ENCODE measurements at places on chromosomes 2 and 18.
A peak's percentile ranks its signal among the peaks of the same experiment; 100 is the strongest.

DNA sequence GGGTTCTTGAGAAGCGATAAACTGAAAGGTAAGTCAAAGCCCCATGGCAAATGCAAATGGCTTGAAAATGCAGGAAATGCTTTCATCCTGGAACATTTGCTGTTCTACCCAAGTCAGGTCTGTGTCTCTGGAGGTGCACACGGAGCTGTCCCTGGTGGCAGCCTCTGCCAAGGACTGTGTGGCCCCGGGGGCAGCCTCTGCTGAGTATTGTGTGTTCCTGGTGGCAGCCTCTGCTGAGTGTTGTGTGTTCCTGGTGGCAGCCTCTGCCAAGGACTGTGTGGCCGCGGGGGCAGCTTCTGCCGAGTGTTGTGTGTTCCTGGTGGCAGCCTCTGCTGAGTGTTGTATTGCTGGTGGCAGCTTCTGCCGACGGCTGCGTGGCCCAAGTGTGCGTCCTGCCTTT, 135.6 kb upstream of the ALKAL2 start:
- DNase-seq = no peak

GRCh38 chr2:120418174-120418787, 72.3 kb downstream of the INHBB start:
- DNase-seq = no peak

GRCh38 chr2:46821600-46821999, 94.0 kb downstream of the MCFD2 start:
- no peak for DNase-seq

- no peak for DNase-seq
Observed at GRCh38 chr18:13448335-13448795, 229.8 kb downstream of the LDLRAD4 start.

DNA sequence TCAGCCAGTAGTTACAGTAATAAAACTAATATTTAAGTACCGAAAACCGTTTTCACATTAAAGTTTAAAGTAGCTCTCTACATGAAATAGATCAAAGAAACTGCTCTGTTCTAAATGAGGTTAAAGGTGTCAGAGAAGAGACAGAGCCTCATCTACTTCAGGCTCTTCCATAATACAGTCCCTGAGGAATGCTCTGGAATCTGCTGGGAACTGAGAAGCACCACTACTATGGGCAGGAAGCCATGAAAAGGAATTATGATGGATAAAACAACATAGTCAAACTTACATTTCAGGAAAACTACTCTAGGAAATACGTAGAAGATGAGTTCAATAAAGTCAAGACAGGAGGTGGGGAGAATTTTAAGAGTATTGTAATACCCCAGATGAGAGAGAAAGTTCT, 60.0 kb downstream of the ROCK1 start:
- no peak for DNase-seq

DNA sequence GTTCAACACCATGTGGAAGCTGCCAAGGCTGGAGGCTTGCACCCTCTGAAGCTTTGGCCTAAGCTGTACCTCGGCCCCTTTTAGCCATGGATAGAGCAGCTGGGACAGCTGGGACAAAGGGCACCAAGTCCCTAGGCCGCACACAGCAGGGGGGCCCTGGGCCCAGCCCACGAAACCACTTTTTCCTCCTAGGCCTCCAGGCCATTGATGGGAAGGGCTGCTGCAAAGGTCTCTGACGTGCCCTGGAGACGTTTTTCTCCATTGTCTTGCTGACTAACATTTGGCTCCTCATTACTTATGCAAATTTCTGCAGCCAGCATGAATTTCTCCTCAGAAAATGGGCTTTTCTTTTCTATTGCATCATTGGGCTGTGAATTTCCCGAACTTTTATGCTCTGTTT, 13.7 kb downstream of the RAPGEF4 start:
- DNase-seq = no peak

DNA sequence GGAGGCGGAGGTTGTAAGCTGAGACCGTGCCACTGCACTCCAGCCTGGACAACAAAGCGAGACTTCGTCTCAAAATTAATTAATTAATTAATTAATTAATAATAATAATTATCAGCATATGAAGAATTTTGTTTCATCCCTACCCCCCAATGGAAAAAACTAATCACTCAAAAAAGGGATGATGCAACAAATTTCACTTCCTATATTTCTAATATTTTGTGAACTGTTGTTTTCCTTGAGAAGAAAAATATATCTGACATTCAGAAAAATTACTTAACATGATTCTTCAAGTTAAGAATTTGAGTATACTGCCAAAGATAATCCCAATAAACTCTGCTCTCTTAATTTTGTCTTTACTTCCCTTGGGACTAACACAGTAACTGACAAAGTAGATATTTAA, 28.1 kb downstream of the EXOC6B start:
- no peak for DNase-seq

DNA sequence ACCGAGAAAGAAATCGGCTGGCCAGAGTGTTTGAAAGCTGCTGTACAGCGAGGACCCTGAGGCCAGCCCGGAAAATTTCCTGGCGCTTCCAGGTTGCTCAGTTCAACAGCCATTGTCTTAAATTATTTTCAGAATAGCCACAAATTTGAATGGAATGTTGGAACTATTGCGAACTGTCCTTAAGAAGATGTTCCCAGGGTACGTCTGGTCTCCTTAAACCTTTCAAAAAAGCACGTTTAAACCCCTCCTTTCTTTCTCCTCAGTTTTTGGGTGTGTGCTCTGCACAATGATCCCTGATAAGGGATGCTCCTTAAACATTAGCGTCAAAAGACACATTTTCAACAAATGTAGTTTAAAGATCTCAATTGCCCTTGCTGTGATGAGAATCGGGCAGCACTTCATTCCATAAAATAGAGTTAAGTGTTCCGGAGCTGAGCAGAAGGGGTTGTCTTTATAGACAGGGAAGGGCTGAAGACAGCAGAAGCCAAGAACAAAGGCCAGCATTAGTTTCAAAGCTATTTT, 14.5 kb upstream of the LPIN2 start:
- no peak for DNase-seq

- no peak for DNase-seq
Observed at GRCh38 chr2:175457895-175458448, 276.5 kb upstream of the ATP5MC3 start.

- no peak for DNase-seq
Observed at GRCh38 chr18:361100-361732, 93.4 kb upstream of the THOC1 start.

- DNase-seq = no peak
Observed at GRCh38 chr18:37254973-37255372, 310.6 kb downstream of the CELF4 start.

DNA sequence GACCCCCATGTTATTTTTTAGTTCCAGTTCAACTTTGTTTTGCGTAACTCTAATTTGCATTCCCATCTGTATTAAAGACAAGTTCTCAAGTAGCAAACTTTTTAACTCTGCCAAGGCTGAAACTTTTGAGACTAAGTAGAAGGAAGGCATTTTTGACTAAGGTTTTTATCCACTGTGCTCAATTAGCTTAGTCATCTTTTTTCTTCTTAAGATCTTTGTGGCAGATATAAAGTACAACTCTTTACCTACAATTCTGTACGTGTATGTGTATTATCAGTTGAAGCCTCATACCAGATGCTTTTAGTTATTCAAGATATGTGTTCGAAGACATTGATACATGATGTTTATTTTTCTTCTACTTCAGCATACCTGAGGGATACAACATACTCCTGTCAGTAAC, 41.6 kb downstream of the CREB1 start:
- no peak for DNase-seq

GRCh38 chr2:58734365-58734764, 493.2 kb upstream of the FANCL start:
- DNase-seq = no peak

- no peak for DNase-seq
Observed at GRCh38 chr18:26406854-26407517, 141.4 kb downstream of the KCTD1 start.

DNA sequence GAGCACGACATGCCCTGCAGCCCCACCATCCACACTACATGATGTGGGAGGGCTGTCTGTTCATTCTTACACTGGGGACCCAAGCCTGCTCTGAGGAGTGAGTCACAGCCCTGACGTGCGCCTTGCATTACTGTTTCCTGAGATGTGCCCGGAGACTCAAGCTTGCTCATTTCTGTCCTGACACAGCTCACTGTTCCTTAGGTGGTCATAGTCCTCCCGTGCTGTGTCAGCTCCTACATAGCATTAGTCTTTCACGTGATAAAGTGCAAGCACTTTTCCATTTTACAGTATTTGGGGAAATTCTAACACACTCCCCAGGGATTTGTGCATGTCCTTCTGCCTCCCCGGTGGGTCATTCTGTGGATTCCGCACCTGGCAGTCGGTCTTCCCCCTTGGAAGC, 46.2 kb upstream of the TRIM43B start:
- no peak for DNase-seq

DNA sequence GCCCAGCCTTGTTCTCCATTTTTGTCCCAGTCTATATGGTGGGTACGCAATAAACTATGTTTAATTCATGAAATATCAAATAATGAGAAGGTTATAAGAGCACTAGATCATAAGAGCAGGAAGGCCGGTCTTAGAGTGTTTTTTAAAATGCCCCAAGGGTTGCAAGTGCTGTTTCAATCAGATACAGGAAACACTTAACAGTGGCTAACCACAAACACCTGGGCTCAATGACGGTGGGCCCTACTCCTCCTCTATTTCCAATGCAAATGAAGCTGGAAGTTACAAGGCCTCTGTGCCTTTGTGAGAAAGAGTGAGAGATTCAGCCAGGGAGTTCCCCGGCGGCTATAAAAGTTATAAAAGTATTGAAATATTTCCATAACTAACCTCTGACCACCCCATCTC, 18.9 kb upstream of the WDR33 start:
- DNase-seq = peak; percentile 59

- DNase-seq = no peak
Observed at GRCh38 chr2:71747559-71747958, 294.2 kb downstream of the DYSF start.

DNA sequence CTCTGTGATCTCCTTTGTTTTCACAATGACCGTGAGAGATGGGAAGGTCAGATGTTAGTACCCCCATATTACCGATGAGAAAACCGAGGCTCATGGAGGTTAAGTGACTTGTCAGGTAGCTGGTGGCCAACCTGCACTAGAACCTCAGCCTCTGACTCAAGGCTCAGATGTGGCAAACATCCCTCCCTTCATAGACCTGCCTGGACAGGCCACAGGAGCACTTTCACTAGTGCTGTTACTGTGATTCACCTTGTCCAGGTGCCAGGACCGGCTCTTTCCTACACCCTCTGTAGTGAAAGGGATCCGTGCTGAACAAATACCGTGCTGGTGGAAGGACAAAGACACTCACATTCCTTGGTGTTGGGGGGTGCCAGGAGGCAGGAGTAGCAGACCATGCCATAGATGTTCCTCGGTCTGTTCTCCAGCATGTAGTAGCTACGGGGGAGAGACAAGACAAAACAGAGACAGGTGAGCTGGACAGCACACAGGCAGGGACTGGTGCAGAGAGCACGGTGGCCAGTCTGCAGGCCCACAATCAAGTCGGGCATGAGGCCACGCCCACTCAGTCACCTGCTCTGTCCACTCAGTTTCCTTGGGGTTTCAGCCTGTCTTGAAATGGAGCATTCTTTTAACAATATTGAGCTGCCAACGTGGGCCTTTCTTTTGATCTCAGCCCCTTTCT, 65.9 kb downstream of the EDAR start:
- DNase-seq = no peak

- no peak for DNase-seq
Observed at GRCh38 chr18:57831597-57832377, 28.7 kb upstream of the ATP8B1 start.

DNA sequence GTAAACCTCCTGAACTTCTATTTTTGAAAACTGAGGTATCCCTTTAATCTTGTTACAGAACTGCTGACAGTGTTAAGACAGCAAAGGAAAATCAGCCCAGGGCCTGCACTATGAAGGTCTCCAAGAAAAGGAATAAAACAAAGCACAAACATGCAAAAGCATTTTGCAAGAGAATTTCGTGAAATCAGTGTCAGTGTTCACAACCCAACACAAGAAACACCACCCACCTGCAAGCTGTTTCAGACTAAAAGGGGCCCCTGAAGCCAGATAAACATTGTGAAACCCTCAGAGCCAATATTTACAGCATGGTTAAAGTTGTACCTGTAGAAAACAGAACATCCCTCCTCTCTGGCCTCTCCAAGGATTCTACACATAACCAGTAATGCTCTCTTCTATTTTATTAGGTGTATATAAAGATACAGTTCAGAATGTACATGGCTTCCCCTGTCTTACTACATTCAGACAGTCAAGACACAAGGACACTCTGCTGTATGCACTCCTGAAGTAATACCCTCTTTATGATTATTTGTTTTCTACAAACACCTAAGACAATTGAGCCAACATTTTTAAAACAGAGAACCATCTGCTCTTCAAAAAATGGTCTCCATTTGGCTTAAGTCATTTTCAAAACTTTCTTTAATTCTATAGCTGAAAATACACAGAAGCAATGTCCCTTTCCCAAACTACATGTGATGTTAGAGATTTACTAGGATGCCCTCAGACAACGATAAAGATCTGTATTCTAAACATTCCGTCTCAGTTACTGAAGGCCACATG, 149.5 kb upstream of the ZFP36L2 start:
- no peak for DNase-seq
